ENCODE measurements at places on chromosomes 6 and 20.

- no peak for DNase-seq
These were observed 164.7 kb upstream of the RIMS1 start for GRCh38 chr6:71721642-71722041.

DNA sequence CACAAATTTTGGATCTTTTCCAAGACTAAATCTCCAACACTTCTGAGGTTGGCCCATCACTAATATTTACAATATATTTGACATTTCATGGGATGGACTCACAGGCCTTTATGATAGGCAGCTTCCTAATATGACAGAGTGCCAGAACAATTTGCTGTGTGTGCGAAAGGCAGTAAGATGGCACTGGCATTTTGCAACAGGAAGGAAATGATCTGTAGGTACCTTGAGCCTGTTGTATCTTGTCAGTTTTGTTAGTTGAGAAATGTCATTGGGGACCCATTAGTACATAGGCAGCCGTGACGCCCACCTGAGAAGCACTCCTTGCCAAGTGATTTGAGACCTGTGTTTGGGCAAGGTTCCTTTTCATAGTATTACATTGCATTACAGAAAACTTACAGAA is 153.4 kb upstream of the HEY2 start:
- no peak for DNase-seq

DNA sequence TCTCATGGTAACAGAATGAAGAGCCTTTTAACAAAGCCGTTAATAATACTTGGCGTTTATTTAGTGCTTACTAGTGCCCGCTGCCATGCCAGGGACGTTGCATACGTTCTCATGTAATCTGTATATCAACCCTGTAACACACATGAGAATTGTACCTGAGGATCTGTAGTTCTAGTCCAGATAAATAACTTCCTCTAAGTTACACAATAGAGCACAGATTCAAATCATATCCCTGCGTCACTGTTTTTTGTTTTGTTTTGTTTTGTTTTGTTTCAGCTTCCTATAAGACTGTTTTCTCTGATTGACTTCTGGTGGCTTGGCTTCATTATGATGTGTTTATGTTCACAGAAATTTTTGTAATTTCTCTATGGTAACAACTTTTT is 553 bp downstream of the ZSCAN16 start:
- DNase-seq, result no peak

DNA sequence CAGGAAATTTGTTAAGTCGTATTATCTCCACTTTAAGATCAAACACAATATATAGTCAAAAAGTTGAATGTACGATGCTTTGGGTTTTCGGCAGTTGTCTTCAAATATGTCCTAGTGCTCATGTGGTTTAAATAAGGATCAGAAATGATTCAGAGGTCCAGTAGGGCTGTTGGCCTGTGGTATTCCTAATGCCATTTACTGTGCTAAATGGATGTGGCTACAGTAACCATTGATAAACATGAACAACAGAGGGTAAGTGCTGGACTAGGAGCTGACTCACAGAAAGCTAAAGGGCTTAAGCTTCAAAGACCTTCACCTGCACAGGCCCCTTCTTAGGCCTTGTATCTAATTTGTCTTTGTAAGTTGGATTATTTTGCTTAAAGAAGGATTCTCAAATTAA is 80.5 kb upstream of the TPD52L1 start:
- DNase-seq, result no peak

- DNase-seq, result no peak
These were observed 671.4 kb downstream of the RFPL4B start for GRCh38 chr6:113018351-113019151.
